HepG2 (cell line): ENCODE measurements at places on chromosomes 3 and 15. TPM values are rescaled to one million over a fixed set of nuclear protein-coding genes. Genes with fewer than 3 reads are reported as not detected.

Gene SYNPR
- 0.04 TPM in 1 of 2 replicates, not detected in the other for total RNA-seq

- no peak for DNase-seq
Measured at GRCh38 chr15:86834115-86834863, 754.6 kb downstream of the AGBL1 start.

- DNase-seq = no peak
Measured at GRCh38 chr3:53257465-53257864, 1.6 kb upstream of the TKT start.

DNA sequence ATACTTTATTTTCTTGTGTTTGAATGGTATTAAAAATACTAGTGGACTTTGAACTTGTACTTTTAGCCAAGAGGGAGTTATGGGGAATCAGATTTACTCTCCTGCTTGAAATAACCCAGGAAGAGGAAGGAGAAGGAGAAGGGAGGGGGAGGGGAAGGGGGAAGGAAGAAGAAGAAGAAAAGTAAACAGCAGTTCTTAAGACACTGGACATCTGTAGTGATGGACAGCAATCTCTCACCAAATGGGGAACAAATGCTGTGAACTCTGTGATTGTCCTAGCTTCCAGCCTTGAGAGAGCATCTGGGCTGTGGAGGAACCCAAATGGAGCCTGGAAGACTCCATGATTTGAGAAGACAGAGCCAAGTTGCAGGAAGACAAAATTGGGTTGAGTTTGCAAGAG lies 52.0 kb downstream of the VPS8 start:
- DNase-seq = no peak

- DNase-seq = no peak
Measured at GRCh38 chr15:74239051-74239705, 3.1 kb downstream of the CCDC33 start.

DNA sequence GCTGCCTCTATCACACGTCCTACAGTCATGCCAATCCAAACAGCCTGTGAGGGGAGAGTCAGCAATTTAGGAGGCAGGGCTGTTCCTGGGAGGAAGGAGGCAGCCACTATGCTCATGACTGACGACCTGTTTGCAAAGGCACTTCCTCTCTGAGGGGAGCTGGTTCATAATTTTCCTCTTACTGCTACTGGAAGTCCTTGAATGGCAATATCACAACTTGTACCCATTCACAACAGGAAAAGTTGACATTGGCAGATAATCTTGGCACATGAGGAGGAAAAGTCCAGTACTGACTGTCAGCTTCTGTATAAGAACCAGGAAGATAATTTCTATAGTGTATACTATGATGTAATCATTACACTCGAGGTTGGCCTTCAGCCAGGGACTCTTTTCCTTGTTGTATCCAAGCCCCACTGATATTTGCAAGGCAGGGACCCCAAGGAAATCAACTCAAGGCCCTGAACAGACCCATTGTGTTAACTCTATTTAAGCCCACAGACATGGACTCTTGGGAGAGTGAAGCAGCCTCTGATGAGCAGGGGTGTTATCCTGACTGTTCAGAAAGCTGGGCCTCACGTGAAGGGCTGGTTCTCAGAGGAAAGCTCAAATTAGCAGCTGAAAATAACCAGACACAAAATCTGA lies 267.3 kb upstream of the ADAMTS9 start:
- DNase-seq = no peak
